Bladder microvascular endothelial cell (primary cell): ENCODE measurements at places on chromosomes 6 and 20. TPM values are rescaled to one million over a fixed set of nuclear protein-coding genes. Genes with fewer than 3 reads are reported as not detected.

Gene CTCFL
- total RNA-seq: not detected in 2 replicates

Gene ZHX3
- 5.3 and 9.3 TPM in 2 replicates for total RNA-seq

Gene ME1
- total RNA-seq: 6.3 and 8.4 TPM in 2 replicates

Gene AVP
- total RNA-seq: not detected in 2 replicates

Gene PRPH2
- 0.49 and 1.1 TPM in 2 replicates for total RNA-seq

Gene MCUR1
- 7.3 and 7.4 TPM in 2 replicates for total RNA-seq

Gene PEDS1
- total RNA-seq: 9.6 and 15.4 TPM in 2 replicates

Gene HLA-DRB5
- 1.6 and 12.3 TPM in 2 replicates for total RNA-seq

Gene RSPO3
- under 0.01 and 0.19 TPM in 2 replicates for total RNA-seq

Gene MDFI
- 7.1 and 22.8 TPM in 2 replicates for total RNA-seq

Gene RAMACL
- 1.8 and 13.3 TPM in 2 replicates for total RNA-seq

Gene TPD52L1
- 3.8 and 5.3 TPM in 2 replicates for total RNA-seq

Gene MTFR2
- 1.6 and 3.6 TPM in 2 replicates for total RNA-seq

Gene GSTA4
- total RNA-seq: 7.9 and 11.5 TPM in 2 replicates

Gene BPIFB1
- not detected in 2 replicates for total RNA-seq

Gene DUSP15
- 0.16 and 0.57 TPM in 2 replicates for total RNA-seq

Gene GINS1
- 8.8 and 14.9 TPM in 2 replicates for total RNA-seq
